ENCODE measurements at places on chromosomes 11 and 22.
A peak's percentile ranks its signal among the peaks of the same experiment; 100 is the strongest.

GRCh38 chr11:114912826-114913225 is 234.5 kb downstream of the NXPE2 start:
- DNase-seq, result no peak

DNA sequence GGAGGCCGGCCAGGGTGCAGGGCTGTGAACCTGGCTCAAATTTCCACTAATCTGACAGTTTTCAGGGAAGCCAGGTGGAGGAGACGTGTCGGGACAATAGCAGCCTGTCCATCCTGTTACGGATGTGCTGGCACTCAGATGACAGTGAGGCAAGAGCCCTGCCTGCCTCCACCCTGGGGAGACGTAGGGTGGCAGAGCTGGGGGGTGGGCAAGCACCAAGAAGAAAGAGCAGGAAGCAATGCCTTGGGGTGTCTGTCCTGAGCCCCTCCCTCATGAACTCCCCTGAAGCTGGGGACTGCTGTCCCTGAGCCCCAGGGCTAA is 10.0 kb upstream of the TRIM29 start:
- no peak for DNase-seq

- no peak for DNase-seq
Measured at GRCh38 chr11:34558211-34558610, 44.6 kb upstream of the ELF5 start.

- DNase-seq, result no peak
Measured at GRCh38 chr11:61124574-61125309, 22.5 kb downstream of the CD5 start.

GRCh38 chr11:117796872-117797529 is at the start of gene DSCAML1:
DSCAML1 (minus strand) TSS chr11:117797216; CDS start chr11:117797079, 137 bp downstream.
- DNase-seq, result peak; percentile 42
